GM13976 (cell line): ENCODE measurements at places on chromosomes 2 and 18.

- no peak for DNase-seq
Observed at GRCh38 chr2:99987160-99987559, 155.2 kb downstream of the AFF3 start.

- DNase-seq = no peak
Observed at GRCh38 chr2:148687543-148687942, 43.0 kb downstream of the EPC2 start.

GRCh38 chr2:122021941-122022340, 266.5 kb downstream of the TSN start:
- DNase-seq = no peak

DNA sequence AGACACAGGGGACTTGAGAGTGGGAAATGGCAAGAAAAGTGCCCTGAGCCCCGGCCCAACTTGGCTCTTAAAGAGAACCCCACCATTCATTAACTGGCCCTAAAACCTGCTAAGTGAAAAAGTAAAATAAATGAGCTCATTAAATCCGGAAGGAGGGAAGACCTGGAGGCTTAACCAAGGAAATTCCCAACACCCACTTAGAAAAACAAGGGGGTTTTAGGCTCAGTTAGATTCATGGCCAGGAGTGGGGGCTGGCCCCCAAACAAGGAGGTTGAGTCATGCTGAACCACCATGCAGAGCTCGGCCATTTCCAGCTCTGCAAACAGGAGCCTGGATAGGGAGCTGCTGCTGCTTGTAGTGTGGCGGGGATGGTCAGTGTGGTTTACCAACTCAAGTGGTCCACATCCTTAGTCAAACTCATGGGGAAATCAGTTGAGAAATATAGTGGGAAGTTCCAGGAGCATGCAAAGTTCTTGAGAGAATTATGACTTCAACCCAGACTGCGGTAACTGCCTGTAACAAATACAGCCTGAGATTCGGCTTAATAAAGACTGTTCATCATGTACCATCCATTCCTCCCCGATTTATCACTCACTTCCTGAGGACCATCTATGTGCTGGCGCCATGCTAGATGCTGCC, 39.7 kb upstream of the MRPL19 start:
- no peak for DNase-seq

GRCh38 chr2:41966920-41967319, 80.9 kb upstream of the PKDCC start:
- DNase-seq = no peak

DNA sequence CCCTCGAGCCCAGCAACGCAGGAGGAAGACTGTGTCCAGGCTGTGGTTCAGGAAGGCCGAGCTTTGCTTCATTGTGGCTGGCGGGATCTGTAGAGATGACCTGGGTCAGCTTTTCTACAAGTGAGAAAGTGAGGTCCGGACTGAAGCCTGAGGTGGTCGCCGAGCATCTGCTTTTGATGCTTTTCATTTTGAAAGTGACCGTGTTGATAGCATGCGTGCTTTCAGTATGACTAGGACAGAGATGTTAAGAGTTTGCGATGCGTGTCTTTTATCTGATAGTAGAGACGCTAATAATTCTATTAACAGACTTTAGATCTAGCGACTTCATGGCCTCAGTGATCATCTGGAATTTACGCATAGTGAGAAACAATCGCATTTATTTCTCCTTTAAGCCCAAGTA, 28.1 kb downstream of the CTDP1 start:
- no peak for DNase-seq

DNA sequence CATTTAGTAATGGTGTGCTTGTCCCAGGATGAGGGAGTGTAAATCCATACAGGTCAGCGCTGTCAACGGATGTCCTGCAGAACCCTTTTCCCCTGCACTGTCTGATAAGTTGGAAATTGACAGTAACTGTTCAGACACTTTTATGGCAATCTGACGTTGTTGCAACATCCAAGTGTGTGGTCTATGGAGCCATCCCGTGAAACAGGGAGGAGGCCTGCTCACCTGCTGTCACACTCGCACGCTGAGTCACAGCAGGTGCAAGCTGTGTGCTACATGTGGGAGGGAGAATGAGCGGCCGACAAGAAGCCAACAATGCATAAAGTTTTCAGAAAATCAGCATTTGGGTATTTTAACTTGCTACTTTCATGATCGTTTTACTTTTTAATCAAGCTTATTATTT, 43.7 kb upstream of the RMDN2 start:
- DNase-seq = no peak

- DNase-seq = no peak
Observed at GRCh38 chr2:65557616-65558573, 125.5 kb upstream of the SPRED2 start.

DNA sequence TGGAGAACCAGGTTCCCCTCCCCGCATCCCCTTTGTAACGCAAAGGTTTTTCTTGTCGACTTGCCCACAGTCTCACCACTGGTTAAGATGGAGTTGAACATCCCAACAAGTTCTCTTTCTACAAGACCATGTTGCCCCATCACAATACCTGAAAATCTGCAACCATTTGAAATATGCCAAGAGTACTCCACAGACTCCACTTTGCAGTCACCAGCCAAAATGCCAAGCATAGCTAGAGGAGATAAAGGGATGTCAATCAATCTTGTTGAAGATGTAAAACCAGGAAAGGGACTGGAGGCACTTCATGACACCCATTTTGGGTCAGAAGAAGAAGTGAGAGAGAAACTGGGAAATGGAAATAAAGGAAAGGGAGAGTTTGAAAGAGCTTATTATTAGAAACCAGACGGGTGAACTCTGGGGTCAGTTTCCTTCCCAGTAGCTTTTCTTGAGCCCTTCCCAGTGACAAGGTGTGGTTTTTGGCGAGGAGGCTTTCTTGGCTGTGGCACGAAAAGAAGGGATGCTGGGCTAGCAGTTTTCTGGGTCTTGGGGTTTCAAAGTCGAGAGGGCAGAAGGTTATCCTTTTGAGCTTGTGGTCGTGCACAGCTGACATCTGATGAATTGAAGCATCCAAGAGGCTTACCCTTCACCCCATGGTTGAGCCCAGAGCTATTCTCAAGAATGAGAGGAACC, 79.3 kb downstream of the ACAA2 start:
- no peak for DNase-seq

DNA sequence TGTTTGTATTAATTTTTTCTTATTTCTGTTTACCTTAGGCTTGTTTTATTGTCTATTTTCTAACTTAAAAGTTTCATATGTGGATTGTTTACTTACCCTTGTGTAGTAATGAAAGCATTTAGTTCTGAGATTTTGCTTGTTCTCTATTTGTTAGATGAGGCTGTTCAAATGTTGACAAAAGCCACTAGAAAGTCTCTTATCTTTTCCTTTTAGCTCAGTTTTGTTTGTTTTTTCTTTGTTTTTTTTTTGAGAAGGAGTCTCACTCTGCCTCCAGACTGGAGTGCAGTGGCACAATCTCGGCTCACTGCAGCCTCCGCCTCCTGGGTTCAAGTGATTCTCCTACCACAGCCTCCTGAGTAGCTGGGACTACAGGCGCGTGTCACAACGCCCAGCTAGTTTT, 30.9 kb downstream of the USP14 start:
- no peak for DNase-seq

DNA sequence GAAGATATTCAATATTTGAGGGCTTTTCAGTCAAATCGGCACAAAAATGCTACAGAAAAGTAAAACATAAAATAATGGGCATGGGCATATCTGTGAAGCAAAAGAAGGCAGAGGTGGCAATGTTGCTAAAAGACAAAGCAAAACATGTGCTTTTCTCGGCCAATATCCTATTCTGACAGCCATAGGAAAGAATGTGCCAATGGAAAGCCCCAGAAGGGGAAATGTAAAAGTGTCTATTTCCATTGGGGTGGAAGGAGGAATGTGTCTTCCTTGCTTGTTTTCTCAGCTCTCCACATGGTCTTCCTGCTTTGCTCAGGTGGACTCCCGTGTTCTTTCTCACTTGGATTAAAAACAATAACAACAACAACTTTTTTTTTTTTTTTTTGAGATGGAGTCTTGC, 13.7 kb upstream of the PER2 start:
- no peak for DNase-seq

GRCh38 chr18:10320791-10321190, 133.6 kb upstream of the APCDD1 start:
- DNase-seq = no peak

- DNase-seq = no peak
Observed at GRCh38 chr2:231710799-231711676, 2.7 kb downstream of the PTMA start.

DNA sequence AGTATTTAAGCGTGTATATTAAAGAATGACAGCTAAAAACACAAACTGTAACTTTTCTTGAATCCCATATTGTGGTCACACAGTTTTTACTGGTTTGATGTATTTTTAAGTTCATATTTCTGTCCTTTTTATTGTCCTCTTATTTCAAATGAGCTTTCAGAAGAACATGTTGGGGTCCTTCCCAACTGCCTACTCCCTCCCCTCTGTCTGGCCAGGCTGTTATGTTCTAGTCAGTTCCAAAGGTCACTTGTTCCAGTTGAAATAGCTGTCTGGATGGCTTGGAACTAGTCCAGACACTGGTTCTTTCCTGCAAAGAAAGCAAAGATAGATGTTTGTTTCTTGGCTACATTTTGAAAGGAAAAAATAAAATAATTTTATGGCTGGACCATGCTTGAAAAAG, 306.9 kb downstream of the GULP1 start:
- no peak for DNase-seq

DNA sequence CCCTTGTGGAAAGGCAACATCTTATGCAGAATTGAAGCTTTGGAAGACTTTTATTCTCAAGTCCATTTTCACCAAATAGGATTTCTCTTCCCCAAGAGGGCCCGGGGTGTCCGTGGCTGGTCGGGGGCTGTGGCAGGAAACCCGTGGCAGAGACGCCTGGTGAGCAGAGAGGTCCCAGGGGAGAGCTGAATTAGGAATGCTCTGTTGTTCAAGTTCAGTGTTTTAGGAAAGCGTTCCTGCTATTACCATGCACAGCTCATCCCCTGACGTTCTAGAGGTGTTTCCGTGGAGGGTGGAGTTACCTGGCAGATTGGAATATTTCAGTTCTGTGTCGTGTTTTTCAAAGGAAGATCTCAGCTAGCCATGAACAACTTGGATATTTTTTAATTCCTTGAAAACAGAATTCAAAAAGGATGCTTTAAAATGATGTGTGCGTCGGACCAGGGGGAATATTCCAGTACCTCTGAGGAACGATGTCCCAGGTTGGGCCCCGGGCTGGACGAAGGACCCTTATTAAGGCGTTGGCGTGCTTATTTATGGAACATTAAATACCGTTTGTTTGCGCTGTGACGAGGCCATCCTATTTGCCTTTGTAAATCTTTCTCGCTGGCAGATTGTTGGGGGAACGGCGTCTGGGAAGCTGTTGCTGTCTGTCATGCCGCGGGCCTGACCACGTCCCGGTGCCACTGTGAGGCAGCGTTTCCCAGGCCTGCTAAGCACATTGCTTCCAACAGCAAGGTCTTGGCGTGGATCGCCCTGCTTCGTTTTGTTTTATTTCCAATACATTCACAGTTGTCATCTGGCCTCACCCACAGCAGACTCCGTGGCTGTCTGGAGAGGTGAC, 8.2 kb downstream of the NFATC1 start:
- no peak for DNase-seq

DNA sequence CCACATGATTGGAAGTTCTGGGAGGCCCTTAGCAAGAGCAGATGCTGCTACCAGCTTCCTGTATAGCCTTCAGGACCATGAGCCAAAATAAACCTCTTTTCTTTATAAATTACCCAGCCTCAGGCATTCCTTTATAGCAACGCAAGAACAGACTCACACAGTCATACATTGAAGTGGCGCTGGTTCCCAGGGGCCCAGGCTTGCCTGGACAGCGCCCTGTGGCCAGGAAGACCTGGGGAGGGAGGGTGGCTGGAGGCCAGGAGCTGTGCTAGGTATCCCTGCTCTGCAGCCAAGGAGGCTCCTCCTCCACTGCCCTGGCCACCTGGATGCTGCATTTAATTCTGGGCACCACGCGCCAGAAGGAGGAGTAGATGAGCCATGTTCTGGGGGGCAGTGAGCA, 98.1 kb downstream of the AGAP1 start:
- DNase-seq = no peak

GRCh38 chr18:45775241-45775676, 50.2 kb upstream of the SIGLEC15 start:
- DNase-seq = peak; percentile 68

- no peak for DNase-seq
Observed at GRCh38 chr2:171205551-171205950, 44.9 kb upstream of the TLK1 start.

DNA sequence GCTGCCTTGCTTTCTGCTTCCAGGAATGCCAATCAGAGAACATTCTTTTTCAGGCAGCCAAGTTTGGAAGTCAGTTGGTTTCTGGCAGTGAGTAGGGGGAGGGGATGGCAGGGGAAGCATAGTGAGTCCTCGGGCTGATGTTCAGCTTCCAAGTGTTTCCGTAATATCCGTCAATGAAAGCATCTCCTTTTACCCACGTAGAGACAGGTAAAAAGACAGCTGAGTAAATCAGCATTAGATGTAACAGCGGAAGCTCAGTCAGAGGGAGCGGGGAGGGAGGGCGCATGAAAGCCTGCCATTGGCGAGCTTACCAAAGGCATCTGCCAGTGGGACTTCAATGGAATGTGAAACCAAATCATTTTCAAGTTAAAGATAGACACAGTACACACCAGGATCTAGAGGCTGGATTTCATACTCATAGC, 117.1 kb upstream of the DTNA start:
- DNase-seq = no peak

GRCh38 chr18:9803063-9803697, 82.6 kb upstream of the TXNDC2 start:
- no peak for DNase-seq

GRCh38 chr2:8392098-8392866, 289.6 kb upstream of the ID2 start:
- no peak for DNase-seq

DNA sequence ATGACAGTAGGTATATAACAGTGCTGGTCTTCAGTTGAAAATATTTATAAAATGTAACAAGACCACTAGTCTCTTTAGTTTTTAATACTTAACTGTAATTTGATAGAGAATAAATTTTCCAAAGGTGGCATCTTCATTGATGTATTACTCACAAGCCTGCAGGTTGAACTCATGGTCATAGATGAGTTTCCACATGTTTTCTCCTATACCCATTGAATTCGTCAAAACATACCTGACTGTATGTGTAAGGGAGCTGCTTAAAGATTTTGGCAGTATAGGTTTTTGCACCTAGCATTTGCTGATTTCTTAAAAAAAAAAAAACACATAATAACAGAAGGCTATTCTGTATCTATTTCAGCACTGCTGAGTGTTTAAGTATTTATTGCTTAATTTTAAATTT, 112.9 kb downstream of the FMNL2 start:
- DNase-seq = no peak

- DNase-seq = no peak
Observed at GRCh38 chr2:235416858-235417499, 76.9 kb upstream of the AGAP1 start.
